ENCODE measurements at places on chromosomes 1 and 21.

DNA sequence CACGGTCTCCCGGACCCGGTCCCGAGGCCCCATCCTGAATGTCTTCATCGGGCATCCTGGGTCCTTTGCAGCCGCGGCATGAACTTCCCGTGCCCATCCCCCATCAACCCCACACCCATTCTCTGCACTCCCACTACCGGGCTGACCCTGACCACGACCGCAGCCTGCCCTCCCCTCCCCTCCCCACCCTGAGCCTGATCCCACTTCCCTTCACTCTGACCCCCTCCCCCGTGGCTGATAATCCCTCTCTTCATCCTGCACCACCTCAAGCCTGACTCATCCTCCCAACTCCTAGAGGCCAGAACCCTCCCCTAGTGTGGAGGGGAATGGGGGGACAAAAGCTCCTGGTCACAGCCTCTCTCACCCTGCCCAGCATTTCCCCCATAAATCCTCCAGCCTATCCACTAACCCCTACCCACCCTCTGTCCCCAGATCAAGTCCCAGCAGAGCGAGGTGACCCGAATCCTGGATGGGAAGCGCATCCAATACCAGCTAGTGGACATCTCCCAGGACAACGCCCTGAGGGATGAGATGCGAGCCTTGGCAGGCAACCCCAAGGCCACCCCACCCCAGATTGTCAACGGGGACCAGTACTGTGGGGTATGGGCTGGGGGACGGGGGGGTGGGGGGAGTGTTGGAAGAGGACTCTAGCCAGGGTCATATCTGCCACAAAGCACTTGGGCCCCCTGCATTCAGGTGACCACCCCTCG, 602 bp downstream of the SH3BGRL3 start:
- peak; percentile 48 for DNase-seq

DNA sequence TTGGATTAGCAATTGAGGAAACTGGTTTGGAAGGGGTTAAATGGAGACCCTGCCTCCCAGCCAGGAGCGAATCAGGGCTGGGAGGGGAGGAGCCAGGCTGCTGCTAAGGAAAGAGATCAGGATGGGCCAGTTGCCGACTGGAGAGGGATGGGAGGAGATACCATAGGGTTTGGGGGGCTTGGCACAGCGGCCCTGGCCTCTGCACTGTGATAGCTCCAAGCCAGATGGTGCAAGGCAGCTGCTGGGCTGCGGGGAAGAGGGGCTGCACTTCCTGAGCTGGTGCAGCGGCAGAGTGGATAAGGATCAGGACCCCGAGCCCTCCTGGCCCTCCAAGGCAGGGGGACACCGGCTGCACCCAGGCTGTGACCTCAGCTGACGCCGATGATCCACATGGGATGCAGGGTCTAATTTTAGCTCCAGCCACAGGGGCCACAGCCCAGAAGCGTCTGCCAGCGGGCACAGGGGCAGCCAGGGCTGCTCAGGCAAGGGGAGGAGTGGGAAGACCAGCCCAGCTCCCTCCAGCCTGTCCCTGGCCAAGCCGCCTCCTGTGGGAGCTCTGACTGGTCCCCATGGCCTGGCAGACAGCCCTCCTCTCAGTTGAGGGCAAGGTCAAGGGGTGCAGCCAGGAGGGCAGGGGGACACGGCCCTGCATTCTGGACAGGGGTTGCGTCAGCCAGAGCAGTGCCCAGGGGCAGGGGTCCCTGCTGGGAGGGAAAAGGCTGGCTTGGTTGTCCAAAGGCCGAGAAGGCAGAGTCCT, at the start of gene EXTL1:
Gene EXTL1, plus strand, starts transcription at position 129 of the 757 bp plus-strand sequence. CDS start 872 bp downstream, outside the sequence.
- peak; percentile 64 for DNase-seq

GRCh38 chr1:66396212-66396890, 137.6 kb upstream of the SGIP1 start:
- no peak for DNase-seq

DNA sequence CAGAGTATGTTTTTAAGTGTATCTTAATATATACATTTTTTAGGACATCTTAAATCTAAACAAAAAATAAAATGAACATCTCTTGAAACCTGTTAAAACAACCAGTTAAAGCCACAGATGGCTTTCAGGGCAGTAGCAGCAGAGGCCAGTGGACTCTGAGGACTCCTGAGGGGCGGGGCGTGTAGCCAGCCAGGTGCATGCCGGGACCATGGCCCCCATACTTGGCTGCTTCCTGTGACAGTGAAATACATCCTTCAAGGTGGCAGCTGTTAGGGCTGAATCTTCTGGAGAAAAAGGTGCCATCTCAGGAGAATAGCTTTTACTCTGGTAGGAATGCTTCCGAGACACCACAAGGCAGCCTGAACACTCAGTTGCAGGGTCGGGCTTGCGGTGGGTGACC, 9.6 kb downstream of the RHOU start:
- DNase-seq, result no peak

GRCh38 chr21:21851657-21852056, 853.4 kb downstream of the NCAM2 start:
- no peak for DNase-seq

DNA sequence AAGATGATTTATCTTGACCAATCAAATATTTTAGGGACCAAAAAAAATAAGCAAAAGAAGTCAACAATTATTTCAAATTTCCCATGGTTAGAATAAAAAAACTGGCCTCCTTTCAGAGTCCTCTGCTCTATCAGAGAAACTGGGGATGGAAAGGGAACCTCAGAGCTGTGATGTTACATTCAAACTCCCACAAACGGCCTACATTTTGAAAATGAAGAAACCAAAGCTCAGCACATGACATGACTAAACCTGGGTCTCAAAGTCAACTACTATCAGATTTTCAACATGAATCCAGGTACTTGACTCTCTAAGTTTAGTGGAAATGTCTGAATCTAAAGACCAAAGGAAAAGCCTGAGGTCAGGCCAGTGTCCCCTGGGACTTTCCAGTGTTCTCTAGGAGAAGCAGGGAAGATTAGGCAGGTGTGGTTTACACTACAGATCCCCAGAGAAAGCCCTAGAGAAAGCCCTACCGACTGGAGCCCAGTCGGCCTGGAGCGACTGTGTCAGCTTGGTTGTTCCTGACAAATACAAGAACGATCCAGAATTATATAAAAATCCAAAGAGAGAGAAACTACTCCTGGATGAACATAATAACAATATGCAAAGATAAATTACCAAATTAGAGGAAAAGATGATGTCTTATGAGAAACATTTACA, 24.8 kb downstream of the JAK1 start:
- no peak for DNase-seq

GRCh38 chr1:111654839-111655238, 35.2 kb downstream of the RAP1A start:
- no peak for DNase-seq

DNA sequence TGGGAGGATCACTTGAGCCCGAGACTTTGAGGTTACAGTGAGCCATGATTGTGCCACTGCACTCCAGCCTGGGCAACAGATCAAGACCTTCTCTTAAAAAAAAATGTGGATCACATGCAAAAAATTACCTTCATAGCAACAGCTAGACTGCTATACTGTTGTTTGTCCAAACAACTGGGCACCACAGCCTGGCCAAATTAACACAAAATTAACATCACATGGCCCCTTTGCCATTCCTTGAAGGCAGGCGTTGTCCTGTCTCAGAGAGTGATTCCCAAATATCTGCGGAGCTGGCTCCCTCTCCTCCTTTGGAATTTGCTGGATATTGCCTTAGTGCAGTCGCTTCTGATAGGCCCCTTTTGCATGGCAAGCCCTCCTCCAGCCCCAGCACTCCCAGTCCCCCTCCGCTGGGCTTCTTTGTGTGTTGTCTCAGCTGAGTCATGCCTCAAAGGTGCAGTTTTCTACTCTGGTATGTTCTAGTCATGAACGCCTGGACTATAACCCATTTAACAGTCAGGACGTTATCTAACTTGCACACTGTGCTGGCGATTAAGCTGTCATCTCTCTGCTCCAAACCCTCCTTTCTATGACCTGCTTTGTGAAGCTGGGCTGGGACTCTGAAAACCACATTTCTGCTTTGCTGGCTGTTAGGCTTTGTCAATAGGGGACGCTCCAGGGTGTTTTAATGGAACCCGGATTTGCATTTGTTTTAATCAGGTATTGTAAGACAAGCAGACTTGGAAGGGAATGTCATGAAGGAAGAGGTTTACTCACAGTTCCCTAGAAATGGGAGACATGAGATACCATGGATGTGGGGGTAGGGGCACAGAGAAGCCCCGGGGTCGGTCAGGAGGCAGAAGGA, 20.1 kb upstream of the HPCAL4 start:
- DNase-seq, result no peak

GRCh38 chr1:117735045-117735992, 129.5 kb downstream of the TENT5C start:
- DNase-seq, result peak; percentile 70

GRCh38 chr1:166627558-166627957, 211.7 kb upstream of the POGK start:
- no peak for DNase-seq

- no peak for DNase-seq
Observed at GRCh38 chr1:23466423-23466989, 17.5 kb downstream of the ASAP3 start.

DNA sequence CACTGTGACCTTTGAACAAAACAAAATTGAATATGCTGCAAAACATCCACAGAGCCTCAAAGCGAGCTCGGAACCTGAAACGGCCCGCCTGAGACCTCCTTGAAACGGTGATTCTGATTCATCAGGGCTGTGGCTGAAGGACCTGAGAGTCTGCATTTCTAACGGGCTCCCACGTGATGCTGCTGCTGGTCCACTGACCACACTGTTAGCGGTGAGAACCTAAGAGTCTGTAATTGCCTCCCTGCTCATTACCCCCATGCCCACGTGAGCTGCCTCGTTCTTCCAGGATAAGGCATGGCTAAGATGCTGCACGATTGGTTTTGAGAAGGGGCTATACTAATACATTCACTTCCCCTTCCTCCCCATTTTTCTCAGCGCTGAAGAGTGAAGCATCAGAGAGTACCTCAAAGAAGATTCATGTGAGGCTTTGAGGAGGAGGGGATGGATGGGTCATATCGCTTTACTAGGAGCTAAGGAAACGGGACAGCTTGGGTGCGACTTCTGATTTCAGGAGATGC, 9.7 kb downstream of the TLR5 start:
- DNase-seq, result no peak

DNA sequence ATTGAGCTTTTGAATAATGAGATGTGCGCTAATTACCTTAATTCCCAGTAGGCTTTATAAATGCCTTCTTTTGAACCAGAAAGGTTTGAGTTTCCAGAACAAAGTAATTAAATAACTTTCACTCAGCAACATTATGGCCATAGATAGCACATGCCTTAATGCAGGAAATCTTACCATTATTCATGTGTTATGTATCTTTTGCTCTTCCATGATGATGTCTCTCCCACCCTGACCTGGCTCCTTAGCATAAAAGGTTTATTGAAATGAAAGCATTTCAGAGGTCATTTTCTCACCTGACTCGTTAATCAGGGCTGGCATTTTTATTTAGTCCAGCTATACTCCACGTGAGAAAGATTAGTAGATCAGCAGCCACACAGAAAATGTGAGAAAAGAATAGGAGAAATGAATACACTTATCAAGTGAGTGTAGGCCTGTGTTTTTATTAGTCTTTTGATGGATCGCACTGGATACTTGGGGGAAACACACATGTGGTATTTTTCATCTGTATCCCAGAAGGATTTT, 180.2 kb downstream of the ATP6V1G3 start:
- no peak for DNase-seq

GRCh38 chr1:214316593-214316992, 35.6 kb downstream of the SMYD2 start:
- DNase-seq, result peak; percentile 21

Measured in AG08395 (cell line).